ENCODE measurements at places on chromosomes 2 and 18.

- DNase-seq = no peak
These were observed 42.6 kb downstream of the GALNT1 start for GRCh38 chr18:35624146-35624545.

DNA sequence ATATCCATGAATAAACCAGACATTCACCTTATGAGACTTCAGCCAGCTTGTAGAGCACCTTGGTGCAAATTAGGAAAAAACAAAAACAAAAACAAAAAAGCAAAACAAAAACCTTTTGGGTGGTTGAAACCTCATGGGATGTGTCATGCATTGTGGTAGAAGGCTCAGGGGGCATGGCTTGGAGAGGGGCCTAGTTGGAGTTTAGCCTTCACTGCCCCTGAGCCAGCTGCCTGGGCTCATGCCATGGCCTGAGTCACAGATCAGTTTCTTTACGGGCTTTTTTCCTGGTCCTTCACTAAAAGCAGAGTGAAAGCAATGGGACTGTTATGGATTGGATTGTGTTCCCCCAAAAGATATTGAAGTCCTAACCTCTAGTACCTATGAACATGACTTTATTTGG is 22.0 kb upstream of the DAPL1 start:
- no peak for DNase-seq

GRCh38 chr2:150403457-150403856 is 84.0 kb downstream of the RND3 start:
- DNase-seq = no peak

GRCh38 chr2:85791704-85792565 is 38.1 kb downstream of the ATOH8 start:
- no peak for DNase-seq

- DNase-seq = no peak
These were observed 39.1 kb upstream of the ODC1 start for GRCh38 chr2:10487081-10487740.

GRCh38 chr2:220894069-220894468 is 678.0 kb downstream of the EPHA4 start:
- DNase-seq = no peak

DNA sequence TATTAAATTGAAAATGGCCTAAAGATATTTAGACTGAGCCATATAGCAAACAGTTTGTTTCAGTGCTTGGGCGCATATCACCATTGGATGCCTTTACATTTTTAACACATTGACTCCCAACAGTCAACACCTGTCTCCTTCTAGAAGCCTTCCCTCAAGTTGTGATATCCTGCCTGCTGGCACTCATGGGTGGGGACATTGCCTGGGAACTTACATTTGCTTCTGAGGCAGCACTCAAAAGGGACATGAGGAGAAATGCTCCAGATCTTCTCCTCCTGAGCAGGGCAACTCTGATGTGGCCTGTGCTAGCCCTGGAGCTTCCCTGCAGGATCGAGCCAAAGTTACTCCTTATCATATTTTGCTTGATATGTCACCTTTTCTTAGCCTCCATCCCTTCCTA is 392.2 kb downstream of the CDH7 start:
- no peak for DNase-seq

DNA sequence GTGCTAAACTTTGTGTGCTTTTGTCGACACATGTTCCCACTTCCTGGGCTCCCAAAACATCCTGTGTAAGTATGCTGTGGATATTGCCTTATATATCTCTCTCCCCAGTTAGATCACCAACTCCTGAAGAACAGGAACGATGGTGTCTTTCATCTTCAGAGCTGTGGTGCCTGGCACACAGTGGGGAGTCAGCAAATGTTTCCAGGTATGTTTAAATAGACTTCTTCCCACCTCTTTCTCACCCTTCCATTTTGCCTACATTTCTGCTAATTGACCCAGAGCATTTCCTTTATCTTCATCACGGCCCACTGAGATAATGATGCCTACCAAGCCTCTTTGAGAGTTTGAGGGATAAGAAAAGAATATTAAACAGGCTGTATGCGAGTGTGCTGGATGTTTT is 60.7 kb downstream of the RND3 start:
- DNase-seq = no peak

- no peak for DNase-seq
These were observed 79.0 kb upstream of the PROKR1 start for GRCh38 chr2:68564426-68564825.

- DNase-seq = no peak
These were observed 23.3 kb upstream of the ALPI start for GRCh38 chr2:232432598-232433184.

GRCh38 chr18:7038330-7038851 is 79.2 kb downstream of the LAMA1 start:
- peak; percentile 52 for DNase-seq

- no peak for DNase-seq
These were observed 40.9 kb upstream of the PPP4R1 start for GRCh38 chr18:9655232-9655767.

GRCh38 chr2:205969584-205969983 is 116.4 kb downstream of the INO80D start:
- DNase-seq = no peak

DNA sequence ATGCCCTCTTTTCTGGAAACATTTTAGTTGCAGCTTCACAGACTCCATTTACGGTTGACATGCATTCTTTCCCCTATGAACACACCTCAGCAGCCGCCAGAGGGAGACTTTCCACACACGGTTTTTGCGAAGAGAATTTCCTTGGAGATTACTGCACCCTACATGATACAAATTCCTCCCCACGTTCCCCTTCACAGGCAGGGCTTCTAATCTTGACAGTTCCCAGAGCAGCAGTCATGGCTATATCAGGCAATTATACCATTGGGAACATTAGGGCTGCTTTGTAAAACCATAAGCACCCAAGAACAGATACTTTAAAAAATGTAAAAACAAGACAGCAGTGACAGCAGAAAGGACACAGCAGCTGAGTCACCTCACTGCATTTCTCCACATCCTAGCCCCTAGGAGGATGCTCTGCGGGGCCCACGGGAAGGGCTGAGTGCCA is 253.8 kb downstream of the TGIF1 start:
- DNase-seq = no peak

GRCh38 chr2:212752730-212753351 is 214.2 kb upstream of the ERBB4 start:
- DNase-seq = no peak

- DNase-seq = no peak
These were observed 110.5 kb downstream of the TCF4 start for GRCh38 chr18:55477499-55477859.

DNA sequence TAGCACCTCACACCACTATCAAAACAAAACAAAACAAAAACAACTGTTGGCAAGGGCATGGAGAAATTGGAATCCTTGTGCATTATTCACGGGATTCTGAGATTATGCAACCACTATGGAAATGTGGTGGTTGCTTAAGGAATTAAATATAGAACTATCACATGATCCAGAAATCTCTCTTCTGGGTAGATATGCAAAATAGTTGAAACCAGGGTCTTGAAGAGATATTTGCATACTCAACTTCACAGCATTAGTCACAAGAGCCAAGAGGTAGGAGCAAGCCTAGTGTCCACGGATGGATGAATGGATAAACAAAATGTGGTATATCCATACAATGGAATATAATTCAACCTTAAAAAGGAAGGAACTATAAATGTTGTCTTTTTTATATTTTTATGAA is 7.0 kb downstream of the TMEM131 start:
- no peak for DNase-seq

GRCh38 chr2:230798769-230799399 is 65.9 kb upstream of the ITM2C start:
- DNase-seq = no peak

GRCh38 chr2:238793306-238793705 is 54.6 kb upstream of the TWIST2 start:
- no peak for DNase-seq

- no peak for DNase-seq
These were observed 330.2 kb downstream of the RBM43 start for GRCh38 chr2:150931451-150931850.

DNA sequence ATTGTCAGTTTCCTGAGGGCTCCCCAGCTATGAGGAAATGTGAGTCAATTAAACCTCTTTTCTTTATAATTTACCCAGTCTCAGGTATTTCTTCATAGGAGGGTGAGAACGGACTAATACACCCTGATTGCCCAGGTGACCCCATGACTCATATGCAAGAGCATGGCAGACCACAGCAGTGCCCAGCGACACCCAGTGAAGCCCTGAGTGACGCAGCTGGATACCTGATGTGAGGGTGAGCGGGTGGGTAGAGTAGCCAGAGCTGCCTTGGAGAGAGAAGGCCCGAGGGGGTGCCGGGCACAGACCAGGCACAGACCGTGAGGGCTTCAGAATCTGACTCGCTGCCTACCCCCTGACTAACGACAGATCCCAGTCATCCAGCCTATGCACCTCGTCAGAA is 15.4 kb downstream of the ALPG start:
- no peak for DNase-seq

DNA sequence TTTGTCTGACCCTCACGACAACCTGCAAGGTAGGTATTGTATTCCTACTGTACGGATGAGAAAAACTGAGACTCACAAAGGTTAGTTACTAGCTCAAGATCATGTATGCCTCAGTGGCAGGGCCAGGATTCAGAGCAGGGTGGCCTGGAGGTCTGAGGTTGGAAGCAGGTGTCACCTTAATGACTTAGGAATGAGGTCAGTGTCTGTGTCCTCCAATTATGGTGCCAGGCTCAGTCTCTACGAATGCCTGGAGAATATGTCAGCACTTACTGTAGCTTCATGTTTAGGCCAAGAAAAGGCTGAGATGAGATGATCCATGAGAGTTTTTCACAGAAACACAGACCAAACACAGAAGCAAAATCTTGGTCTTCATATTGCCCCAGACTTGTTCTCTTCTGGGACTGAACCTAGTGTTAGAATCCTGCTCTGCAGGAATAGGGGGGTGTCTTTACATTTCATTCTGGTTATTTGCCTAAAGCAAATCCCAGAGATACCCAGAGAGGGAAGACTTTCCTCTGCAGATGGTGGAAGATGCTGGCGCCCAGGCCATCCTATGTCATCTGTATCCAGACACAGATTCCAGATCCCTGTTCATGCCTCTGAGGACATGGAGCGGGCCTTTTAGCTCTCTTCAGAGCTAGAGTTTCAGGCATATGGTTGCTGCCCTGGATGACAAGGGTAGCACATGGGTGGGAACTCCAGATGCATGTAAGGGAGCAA is 16.3 kb upstream of the RAB10 start:
- no peak for DNase-seq

DNA sequence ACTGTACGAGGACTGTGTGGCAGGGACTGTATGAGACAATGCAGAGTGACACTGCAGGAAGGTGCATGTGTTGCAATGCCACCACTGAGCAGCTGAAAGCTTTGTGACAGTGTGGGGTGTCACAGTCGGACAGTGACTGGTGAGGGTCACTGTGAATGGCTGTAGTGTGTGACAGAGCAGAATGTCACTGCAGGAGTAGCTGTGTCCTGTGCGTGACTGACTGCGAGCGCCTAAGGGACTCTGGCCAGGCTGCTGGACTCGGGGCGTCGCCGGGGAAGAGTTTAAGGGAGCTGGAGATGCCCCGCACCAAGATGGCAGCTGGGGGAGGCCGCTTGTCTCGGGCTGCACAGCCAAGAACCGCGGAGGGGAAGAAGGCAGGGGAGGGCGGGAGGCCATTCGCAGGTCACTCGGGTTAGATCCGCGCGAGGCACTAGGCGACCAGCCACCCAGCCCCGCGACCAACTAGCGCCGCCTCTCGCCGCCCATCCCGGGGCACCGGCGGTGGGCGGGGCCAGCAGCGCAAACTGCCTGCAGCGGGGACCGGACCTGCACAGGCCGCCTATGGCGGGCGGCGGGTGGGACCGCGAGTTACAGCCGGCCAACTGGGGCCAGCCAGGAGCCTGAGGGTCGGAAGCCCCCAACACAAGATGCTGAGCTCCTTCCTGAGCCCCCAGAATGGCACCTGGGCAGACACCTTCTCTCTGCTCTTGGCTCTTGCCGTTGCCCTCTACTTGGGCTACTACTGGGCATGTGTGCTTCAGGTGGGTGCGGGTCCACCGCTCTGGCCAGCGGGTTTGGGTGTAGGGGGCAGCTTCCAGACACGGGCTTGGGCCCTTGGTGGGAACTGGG is at the start of gene ABHD1:
Gene ABHD1 (plus strand): TSS at position 514 of the 849 bp plus-strand sequence. CDS start 134 bp downstream, at position 648.
- DNase-seq = no peak

DNA sequence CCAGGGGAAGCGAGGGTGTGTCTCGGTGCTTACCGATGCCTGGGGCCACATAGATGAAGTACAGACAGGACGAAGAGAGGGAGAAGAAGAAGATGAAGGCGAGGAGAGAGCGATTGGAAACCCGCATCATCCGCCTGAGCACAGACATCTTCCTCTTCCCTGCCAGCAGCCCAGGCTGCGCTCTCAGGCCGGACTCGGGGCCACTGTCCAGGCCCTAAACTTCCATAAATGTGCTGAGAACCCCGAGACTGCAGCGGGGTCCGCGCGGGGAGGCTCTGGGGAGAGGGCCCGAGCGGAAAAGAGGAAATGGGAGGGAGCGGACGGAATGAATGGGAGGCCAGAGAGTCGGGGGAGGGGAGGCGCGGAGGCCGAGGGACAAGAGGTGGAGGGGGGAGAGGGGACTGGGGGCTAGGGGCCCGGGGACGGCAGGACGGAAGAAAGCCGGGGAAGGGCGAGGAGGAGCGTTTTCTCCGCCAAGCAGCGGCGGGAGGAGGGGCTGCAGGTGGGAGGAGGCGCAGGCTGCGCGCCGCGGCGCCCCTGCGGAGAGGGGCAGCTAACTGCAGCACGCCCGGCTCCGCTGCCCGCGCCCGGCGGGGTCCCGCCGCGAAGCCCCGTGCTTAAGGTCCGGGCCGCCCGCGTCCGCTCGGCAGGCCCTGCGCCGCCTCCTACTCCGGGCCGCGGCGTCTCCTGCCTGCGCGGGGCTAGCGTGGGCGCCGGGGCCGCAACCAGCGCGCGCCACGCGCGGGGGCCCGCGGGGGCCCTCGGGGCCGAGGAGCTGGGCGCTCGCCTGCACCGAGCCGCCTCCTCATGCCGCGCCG is at the start of gene B4GALT6:
Gene B4GALT6 (minus strand): TSS at position 303 of the 818 bp plus-strand sequence. CDS start 155 bp downstream, at position 148.
- DNase-seq = no peak

DNA sequence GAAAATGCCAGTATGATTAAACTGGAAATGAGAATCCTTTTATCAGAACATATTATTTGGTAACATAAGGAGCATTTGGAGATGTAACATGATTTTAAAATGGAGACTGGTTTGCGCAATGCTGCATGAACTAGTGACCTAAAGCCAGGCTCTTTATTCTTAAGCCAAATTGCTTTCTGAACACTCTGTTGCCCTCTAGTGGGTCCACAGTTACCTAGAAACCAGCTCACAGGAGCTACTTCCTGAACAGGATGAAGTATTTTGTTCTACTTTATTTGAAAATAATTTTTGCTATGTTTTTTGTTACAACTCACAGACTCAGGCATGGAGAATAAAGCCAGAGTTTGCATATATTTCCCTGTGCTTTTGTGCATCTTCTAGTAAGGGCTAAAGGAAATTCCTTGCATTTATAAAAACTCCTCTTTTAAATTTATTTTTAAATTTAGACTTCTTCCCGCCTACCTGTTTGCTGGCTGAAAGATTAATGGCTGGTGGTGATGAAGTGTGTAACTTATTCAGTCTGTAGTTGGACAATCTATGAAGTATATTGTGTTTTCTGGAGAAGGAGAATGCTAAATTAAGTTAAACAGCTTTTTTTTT is 146.7 kb downstream of the PARD3B start:
- DNase-seq = no peak

All from NCI-H2081 treated with DMSO at 0.1 percent for 48 hours (cell line).